Gastrocnemius medialis (tissue), 4 donors: ENCODE measurements at places on chromosomes 2 and 18. TPM values are rescaled to one million over a fixed set of nuclear protein-coding genes. Genes with fewer than 3 reads are reported as not detected.

LYPD1 gene
- not detected for total RNA-seq

ACVR1 gene
- total RNA-seq: 10.8 TPM

NTSR2 gene
- total RNA-seq: not detected

KCMF1 gene
- total RNA-seq: 178 TPM

GRB14 gene
- 14.9 TPM for total RNA-seq

CDH19 gene
- total RNA-seq: 1.0 TPM

EIPR1 gene
- total RNA-seq: 24.8 TPM

SALL3 gene
- total RNA-seq: not detected

BCL2 gene
- 20.4 TPM for total RNA-seq

DUSP19 gene
- total RNA-seq: 1.8 TPM

LRP1B gene
- 11.1 TPM for total RNA-seq

- no peaks in the 10 kb centered on the region for H3K4me1 ChIP-seq
- no peak for DNase-seq
- no peaks in the 10 kb centered on the region for H3K27me3 ChIP-seq
- H3K27ac ChIP-seq: no peak overlapping the region
Observed at GRCh38 chr2:200596774-200597570, 11.2 kb downstream of the AOX1 start.

GRCh38 chr2:61238219-61239012 lies 76.4 kb downstream of the C2orf74 start:
- no peak overlapping the region for H3K4me3 ChIP-seq
- no peak for DNase-seq
- no peaks in the 10 kb centered on the region for H3K36me3 ChIP-seq
- no peak overlapping the region for H3K27ac ChIP-seq
- no peaks in the 10 kb centered on the region for H3K4me1 ChIP-seq
- no peaks in the 10 kb centered on the region for H3K27me3 ChIP-seq

GRCh38 chr2:48397281-48397680 lies 132.7 kb upstream of the STON1 start:
- H3K27ac ChIP-seq: no peak overlapping the region
- no peaks in the 10 kb centered on the region for H3K36me3 ChIP-seq
- no peaks in the 10 kb centered on the region for H3K27me3 ChIP-seq
- no peak overlapping the region for H3K4me3 ChIP-seq
- no peaks in the 10 kb centered on the region for H3K4me1 ChIP-seq

DNA sequence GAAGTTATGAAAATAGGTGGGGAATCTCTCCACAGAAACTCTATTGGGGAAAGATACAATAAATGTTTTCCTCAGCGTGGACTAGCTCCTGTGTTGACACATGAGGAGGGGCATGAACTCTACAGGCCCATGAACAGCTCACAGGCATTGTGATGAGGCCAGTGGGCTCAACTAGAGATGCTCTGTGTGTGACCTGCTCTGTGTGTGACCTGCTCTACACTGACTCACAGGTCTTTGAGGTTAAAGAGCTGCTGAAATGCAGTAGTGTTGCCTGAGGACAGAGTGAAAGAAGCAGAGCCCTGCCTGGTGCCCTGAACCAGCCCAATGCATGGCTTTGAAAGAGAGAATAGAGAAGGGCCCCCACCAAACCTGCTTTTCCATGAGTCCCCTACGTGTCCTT lies 117.6 kb downstream of the MCFD2 start:
- H3K27ac ChIP-seq: no peak overlapping the region
- H3K4me3 ChIP-seq: no peak overlapping the region
- H3K4me1 ChIP-seq: peaks cover 4% of the 10 kb centered on the region
- DNase-seq: no peak
- no peaks in the 10 kb centered on the region for H3K27me3 ChIP-seq

DNA sequence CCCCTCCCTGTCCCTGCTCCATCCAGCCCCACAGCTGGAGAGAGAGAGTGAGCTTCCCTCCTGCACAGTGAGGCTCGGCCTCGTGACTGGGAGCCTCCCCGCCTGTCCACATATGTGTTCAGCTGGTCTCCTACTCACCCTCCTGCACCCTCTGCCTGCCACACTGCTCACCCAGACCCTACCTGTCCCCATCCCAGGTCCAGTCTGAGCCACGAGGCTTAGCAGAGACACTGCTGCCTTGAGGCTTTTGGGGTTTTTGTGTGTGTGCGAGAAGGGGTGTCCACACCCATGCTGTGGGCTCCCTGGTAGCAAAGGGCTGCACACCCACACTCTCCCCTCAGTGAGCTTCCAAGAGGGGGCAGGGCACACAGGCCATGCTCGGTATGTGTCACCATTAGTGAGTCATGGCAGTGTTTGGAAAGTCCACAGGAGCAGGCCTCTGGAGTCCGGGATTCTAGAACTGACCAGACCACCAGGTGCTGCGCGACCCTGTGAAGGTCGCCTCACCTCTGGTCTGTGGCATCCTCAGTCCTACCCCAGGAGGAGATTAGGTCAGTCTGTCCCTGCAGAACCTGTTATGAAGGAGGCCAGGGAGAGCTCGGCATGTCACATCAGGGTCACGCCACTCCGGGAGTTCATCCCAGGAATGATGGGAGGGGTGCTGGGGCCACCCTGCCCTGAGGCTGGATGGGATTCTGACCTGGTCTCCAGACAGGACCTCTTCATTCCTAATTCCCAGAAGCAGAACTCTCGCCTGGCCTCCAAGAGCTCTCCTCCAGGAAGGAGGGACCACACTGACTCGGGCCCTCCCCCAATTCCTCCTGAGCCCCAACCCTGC lies 39.9 kb upstream of the SMAD7 start:
- H3K4me1 ChIP-seq: peaks cover 12% of the 10 kb centered on the region
- H3K4me3 ChIP-seq: no peak overlapping the region
- H3K27ac ChIP-seq: no peak overlapping the region
- no peak for DNase-seq
- no peaks in the 10 kb centered on the region for H3K27me3 ChIP-seq

GRCh38 chr2:44770221-44771195 lies 171.0 kb upstream of the SIX3 start:
- no peaks in the 10 kb centered on the region for H3K27me3 ChIP-seq
- no peaks in the 10 kb centered on the region for H3K36me3 ChIP-seq
- H3K4me3 ChIP-seq: no peak overlapping the region
- H3K27ac ChIP-seq: no peak overlapping the region
- DNase-seq: no peak
- no peaks in the 10 kb centered on the region for H3K4me1 ChIP-seq

GRCh38 chr18:48250362-48250907 lies 158.7 kb downstream of the ZBTB7C start:
- no peaks in the 10 kb centered on the region for H3K4me1 ChIP-seq
- no peak for DNase-seq
- no peaks in the 10 kb centered on the region for H3K36me3 ChIP-seq
- no peak overlapping the region for H3K27ac ChIP-seq
- H3K27me3 ChIP-seq: no peaks in the 10 kb centered on the region

GRCh38 chr2:178193823-178194599 lies at the start of gene OSBPL6:
Gene OSBPL6 (plus strand): TSS chr2:178194512. CDS start chr2:178306185, 111,673 bp downstream.
- H3K36me3 ChIP-seq: no peaks in the 10 kb centered on the region
- peaks cover 21% of the 10 kb centered on the region for H3K4me1 ChIP-seq
- peak within 1 kb of the TSS; percentile 93 for H3K27ac ChIP-seq
- H3K27me3 ChIP-seq: no peaks in the 10 kb centered on the region
- DNase-seq: peak; percentile 88

GRCh38 chr2:240786355-240786841 lies 33.6 kb downstream of the KIF1A start:
- DNase-seq: no peak
- peaks cover 22% of the 10 kb centered on the region for H3K27me3 ChIP-seq
- no peaks in the 10 kb centered on the region for H3K4me1 ChIP-seq
- no peak overlapping the region for H3K4me3 ChIP-seq
- no peak overlapping the region for H3K27ac ChIP-seq

GRCh38 chr2:234939996-234940395 lies 11.8 kb upstream of the SH3BP4 start:
- H3K4me3 ChIP-seq: no peak overlapping the region
- no peaks in the 10 kb centered on the region for H3K4me1 ChIP-seq
- H3K27ac ChIP-seq: no peak overlapping the region

- no peaks in the 10 kb centered on the region for H3K4me1 ChIP-seq
- H3K27me3 ChIP-seq: no peaks in the 10 kb centered on the region
- H3K36me3 ChIP-seq: no peaks in the 10 kb centered on the region
- no peak overlapping the region for H3K4me3 ChIP-seq
Observed at GRCh38 chr2:118965737-118966136, 23.7 kb downstream of the MARCO start.

DNA sequence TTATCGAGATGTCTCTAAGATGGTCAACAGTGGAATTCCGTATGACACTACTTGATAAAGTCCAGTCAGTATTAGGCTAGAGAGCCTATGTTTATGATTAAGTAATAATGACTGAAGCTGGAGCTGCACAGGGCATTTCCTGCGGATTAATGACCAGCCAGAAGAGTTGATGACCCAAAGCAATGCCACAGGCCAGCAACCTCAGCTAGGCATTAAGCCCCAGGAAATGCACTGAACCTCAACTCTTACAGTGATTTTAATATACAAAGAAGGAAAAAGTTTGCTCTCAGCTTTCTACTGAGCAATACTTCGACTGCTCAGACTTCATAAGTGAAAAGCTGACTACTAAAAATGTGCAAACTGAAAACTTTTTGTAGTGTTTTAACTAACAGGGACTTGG lies 3.9 kb downstream of the KCTD1 start:
- no peak overlapping the region for H3K27ac ChIP-seq
- DNase-seq: no peak
- no peak overlapping the region for H3K4me3 ChIP-seq
- no peaks in the 10 kb centered on the region for H3K27me3 ChIP-seq
- H3K4me1 ChIP-seq: peaks cover 32% of the 10 kb centered on the region

GRCh38 chr18:22974707-22975106 lies 41.6 kb downstream of the RBBP8 start:
- H3K36me3 ChIP-seq: no peaks in the 10 kb centered on the region
- H3K27me3 ChIP-seq: no peaks in the 10 kb centered on the region
- no peak for DNase-seq
- no peaks in the 10 kb centered on the region for H3K4me1 ChIP-seq

GRCh38 chr2:137156221-137156844 lies 391.0 kb downstream of the THSD7B start:
- H3K4me1 ChIP-seq: no peaks in the 10 kb centered on the region
- no peaks in the 10 kb centered on the region for H3K36me3 ChIP-seq
- no peak overlapping the region for H3K27ac ChIP-seq
- H3K4me3 ChIP-seq: no peak overlapping the region

GRCh38 chr2:122273785-122274419 lies 518.5 kb downstream of the TSN start:
- no peaks in the 10 kb centered on the region for H3K36me3 ChIP-seq
- no peak for DNase-seq
- H3K4me3 ChIP-seq: no peak overlapping the region
- H3K27me3 ChIP-seq: no peaks in the 10 kb centered on the region
- H3K4me1 ChIP-seq: no peaks in the 10 kb centered on the region

GRCh38 chr2:102304711-102305611 lies 6.4 kb upstream of the IL1RL1 start:
- DNase-seq: no peak
- no peaks in the 10 kb centered on the region for H3K36me3 ChIP-seq
- H3K4me1 ChIP-seq: no peaks in the 10 kb centered on the region
- H3K4me3 ChIP-seq: no peak overlapping the region
- no peak overlapping the region for H3K27ac ChIP-seq

GRCh38 chr2:132429941-132430573 lies 13.5 kb downstream of the GPR39 start:
- no peaks in the 10 kb centered on the region for H3K4me1 ChIP-seq
- no peak overlapping the region for H3K4me3 ChIP-seq
- H3K27me3 ChIP-seq: no peaks in the 10 kb centered on the region
- no peak overlapping the region for H3K27ac ChIP-seq
- no peak for DNase-seq

DNA sequence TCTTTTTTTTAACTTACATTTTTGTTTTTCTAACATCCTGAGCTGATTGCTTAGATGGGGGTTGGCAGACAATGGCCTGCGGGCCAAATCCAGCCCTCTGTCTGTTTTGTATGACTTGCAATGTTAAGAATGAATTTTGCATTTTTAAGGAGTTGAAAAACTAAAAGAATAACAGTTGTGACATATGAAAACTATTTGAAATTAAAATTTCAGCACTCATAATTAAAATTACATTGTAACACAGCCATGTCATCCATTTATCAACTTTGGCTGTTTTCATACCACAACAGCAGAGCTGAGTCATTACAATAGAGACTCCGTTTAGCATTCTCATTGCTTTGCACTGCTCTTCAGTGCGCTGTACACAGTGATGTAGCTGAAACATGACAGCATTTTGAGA lies 94.1 kb upstream of the MC4R start:
- no peaks in the 10 kb centered on the region for H3K4me1 ChIP-seq
- no peaks in the 10 kb centered on the region for H3K27me3 ChIP-seq
- no peak overlapping the region for H3K4me3 ChIP-seq
- H3K27ac ChIP-seq: no peak overlapping the region
- no peaks in the 10 kb centered on the region for H3K36me3 ChIP-seq

DNA sequence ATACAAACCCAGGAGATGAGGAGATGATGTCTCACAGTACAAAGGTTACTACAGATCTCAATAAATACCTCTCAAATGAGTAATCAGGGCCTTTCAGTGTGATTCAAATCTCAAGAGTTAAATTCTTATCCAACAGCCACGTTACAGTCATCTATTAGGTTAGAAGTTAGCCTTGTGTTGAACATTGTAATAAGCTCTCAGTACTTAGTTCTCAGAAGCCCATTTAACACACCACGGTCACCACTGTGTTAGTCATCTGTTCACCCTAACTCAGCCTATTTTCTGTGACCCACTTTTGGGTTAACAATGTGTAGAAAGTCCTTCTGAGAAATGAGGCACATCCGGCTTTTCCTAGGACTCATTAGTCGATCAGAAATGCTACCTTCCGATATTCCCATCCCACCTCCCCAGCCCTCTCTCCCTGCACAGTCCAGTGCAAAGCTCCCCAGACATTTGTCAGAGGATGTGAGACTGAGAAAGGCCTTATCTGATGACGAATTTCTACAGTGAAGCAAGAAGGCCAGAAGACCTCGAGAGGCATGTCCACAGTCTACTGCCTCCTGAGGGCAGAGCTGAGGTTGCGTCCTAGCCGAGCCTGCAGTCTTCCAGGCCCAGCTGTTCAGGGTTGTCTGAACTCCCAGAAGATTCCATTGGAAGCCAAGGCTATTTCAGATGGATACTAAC lies 92.6 kb downstream of the ACTR2 start:
- no peaks in the 10 kb centered on the region for H3K27me3 ChIP-seq
- H3K4me1 ChIP-seq: no peaks in the 10 kb centered on the region
- H3K4me3 ChIP-seq: no peak overlapping the region
- H3K27ac ChIP-seq: peak overlapping the region; percentile 34

DNA sequence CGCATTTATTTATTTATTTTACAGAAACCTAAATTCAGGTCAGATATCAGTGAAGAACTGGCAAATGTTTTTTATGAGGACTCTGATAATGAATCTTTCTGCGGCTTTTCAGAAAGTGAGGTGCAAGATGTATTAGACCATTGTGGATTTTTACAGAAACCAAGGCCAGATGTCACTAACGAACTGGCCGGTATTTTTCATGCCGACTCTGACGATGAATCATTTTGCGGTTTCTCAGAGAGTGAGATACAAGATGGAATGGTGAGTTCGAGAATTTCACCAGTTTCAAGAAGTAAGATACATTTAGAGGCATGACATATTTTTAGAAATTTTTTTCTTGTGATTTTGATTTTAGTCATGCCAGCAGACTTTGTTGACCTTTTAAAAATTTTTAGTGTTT lies 4.6 kb downstream of the CDCA7 start:
- no peak for DNase-seq
- H3K36me3 ChIP-seq: no peaks in the 10 kb centered on the region
- H3K27me3 ChIP-seq: no peaks in the 10 kb centered on the region
- H3K27ac ChIP-seq: no peak overlapping the region
